ENCODE measurements at places on chromosomes 2 and 18. TPM values are rescaled to one million over a fixed set of nuclear protein-coding genes. Genes with fewer than 3 reads are reported as not detected.

FBLN7 gene
- 0.07 TPM for total RNA-seq

DNA sequence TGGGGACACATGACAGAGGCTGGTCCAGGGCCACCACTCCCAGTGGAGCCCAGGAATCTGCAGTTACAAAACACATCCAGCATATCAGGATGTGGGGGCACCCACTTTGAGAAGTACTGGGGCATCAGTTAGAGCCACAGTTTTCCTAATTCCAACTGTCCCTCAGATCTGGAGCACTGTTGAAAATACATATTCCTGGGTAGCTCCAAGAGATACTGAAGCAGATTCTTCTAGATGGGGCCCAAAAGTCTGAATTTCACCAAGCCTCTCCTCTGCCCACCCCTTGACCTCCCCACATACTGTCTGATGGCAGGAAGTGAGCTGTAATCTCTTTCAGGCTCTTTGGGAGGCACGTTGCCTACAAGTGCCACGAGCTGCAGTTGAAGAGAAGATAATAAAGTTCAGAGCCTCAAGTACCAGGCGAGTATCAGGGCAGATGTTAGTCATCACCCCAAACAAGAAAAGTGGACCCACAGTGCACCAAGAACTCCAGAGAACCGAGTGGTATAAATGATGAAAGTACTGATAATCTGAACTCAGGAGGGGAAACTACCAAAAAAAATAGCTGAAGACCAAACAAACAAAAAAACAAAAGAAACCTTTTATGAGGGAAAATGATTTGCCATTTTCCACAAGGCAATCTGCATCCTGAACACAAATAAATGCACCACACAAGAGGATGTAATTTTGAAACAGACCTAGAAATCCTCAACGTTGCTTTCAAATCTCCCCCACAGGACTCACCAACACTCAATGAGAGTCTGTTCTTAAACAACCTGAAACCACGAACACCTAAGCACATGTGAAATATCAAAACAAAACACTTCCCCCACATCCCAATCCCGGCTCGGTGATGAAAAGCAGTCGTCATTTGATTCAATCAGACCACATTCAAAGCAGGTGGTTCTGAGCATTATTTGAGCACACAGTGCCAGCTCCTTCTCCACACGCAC is 98.7 kb downstream of the TCF4 start:
- no peak for DNase-seq

- DNase-seq = no peak
Measured at GRCh38 chr2:190378880-190379237, 29.3 kb upstream of the MFSD6 start.

DNA sequence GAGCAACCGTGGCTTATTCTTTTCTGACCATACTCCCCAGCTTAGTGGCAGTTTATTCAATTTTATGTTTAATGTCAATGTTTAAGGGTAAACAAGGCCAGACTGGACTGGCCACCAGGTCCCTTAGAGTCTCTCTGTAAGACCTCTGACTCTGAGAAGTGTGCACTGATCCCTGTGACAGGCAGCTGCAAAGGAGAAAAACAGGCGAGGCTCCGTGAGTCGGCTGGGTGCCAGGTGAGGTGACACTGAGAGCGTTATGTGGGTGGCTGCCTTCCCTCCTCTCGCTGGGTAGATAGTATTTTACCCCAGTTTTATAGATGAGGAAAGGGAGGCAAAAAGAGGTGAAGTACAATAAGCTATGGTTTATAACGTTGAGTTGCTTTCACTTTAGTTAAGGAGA is 139.4 kb upstream of the HDAC4 start:
- no peak for DNase-seq

HOXD9 gene
- not detected for total RNA-seq

DNA sequence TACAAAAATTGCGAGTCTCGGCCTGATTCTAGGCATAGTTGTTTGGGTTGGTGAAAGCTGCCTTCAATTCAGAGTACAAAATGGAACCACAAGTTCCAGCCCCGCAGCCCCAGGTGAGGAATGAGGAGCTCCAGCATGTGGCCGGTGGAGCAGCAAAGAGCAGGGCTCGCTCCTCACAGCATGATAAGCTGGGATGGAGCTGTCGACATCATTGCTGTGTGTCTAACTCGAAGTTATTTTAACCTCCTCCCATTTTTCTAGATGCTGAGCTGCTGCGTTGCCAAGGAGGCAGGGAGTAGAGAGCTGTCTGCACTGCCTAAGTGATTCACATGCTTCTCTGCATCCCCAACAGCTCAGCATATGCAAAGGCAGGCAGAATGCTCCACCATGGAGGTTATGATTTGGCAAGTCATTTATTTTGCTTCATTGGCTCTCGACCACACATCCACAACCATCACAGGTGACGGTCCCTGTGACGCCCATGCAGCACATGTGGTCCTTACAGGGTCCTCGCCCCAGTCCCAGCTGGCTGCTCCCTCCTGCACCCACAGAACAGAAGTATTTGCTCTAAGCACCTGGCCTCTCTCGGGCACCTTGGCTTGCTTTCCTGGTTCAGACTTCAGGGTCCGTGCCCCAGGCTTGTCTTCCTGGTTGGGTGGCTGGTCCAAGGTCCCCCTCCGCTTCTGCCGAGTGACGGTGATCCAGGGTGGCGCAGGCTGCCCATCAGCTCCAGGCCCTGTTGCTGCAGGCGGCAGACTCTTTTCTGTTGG is 66.0 kb upstream of the MGAT4A start:
- no peak for DNase-seq

- peak; percentile 68 for DNase-seq
Measured at GRCh38 chr2:110173523-110173922, 31.3 kb downstream of the NPHP1 start.

- no peak for DNase-seq
Measured at GRCh38 chr2:100679211-100679610, 116.4 kb downstream of the PDCL3 start.

DNA sequence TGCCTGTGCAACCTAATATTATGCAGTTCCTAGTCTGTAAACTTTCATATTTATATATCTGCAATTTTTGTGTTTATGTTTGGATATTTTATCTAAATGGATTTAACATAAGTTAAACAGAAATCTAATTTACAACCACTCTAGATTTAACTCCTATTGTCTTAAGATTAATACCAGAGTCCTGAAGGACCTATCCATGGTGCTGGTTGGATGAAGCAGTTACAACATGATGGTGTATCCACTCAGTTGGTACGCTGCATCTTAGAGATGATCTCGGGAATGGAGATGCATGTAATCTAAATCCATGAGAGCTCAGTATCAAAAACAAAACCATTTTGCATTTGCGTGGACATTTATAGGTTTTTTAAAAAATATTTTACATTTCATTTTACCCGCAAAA is 745.9 kb upstream of the SLC8A1 start:
- DNase-seq = peak; percentile 7

DNAJC5G gene
- total RNA-seq = not detected

DNA sequence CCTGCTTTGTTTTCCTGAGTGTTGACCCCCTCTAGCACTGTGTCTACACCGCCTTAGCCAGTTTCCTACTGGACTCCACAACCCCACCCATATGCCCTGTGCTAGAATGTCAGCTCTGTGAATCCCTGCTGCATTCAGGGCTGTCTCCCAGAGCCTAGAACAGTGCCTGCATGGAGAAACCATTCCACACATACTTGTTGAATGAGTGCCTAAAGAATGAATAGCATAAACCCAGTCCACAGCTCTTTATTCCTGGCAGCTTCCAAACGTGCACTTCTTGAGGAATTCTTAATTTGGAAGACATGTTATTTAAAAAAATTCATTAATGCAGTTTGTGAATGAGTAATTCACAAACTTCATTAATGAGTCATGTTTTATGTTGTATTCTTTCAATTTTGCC is 6.5 kb upstream of the NAPG start:
- no peak for DNase-seq

Measured in MCF 10A (cell line).